ENCODE measurements at places on chromosomes 1 and 21.

GRCh38 chr1:225635649-225636048, 17.3 kb downstream of the ENAH start:
- no peak for DNase-seq

DNA sequence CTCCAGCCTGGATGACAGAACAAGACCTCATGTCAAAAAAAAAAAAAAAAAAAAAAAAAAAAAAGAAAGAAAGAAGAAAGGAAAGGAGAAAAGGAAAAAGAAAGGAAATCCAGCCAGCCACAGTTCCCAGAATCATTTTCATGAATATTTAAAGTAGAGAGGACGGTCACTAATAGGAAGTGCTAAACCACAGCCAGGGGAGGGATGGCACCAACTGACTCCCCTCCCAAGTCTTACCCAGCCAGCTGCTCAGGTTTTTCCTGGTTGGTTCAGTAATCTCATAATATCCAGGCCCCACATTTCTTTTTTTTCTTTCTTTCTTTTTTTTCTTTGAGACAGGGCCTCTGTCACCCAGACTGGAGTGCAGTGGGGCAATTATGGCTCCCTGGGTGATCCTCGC, 63.9 kb upstream of the AK4 start:
- no peak for DNase-seq

- no peak for DNase-seq
Observed at GRCh38 chr1:16191916-16192546, 20.4 kb downstream of the ARHGEF19 start.

GRCh38 chr1:175050992-175051391, 16.6 kb upstream of the TNN start:
- no peak for DNase-seq

DNA sequence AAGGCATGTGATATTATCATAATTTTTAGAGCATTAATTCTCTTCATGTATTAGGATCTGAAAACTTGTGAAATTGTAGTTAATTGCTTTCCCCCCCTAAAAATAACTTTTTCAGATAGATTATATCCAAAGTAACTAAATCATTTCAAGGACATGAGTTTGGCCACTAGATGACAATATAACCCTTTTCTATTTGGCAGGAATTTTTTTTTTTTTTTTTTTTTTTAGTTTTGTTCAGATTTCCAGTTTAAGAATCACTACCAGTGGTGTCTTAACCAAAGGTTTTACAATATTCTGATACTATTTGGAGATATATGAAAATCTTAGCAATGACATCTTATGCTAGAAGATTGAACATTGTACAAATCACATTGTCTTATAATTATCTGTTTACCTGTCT, 370.8 kb downstream of the AMY1C start:
- no peak for DNase-seq

- no peak for DNase-seq
Observed at GRCh38 chr1:39214714-39214997, 10.2 kb downstream of the MACF1 start.

GRCh38 chr1:10213186-10213705, 2.9 kb downstream of the KIF1B start:
- DNase-seq, result no peak

DNA sequence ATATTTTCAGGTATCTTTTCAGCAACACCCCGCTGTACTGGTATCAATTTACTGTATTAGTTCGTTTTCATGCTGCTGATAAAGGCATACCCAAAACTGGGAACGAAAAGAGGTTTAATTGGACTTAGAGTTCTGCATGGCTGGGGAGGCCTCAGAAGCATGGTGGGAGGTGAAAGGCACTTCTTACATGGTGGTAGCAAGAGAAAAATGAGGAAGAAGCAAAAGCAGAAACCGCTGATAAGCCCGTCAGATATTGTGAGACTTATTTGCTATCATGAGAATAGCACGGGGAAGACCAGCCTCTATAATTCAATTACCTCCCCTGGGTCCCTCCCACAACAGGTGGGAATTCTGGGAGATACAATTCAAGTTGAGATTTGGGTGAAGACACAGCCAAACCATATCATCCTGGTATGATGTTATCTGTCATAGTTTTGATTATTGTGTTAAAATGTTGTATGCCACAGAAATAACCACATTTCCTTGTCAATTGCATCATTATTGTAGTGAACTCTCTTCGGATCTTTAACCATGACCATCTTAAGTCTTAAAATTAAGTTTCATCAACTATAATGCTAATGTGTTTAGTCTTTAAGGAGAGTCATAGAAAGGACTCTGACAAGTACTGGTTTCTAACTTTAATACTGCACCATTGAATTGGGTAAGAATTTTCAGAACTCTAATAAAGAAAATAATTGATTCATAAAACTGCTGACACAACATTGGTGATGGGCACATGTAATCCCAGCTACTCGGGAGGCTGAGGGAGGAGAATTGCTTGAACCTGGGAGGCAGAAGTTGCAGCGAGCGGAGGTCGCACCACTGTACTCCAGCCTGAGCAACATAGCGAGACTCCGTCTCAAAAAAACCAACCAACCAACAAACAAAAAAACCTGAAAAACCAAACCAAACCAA, 58.2 kb downstream of the TBX19 start:
- DNase-seq, result no peak

- DNase-seq, result no peak
Observed at GRCh38 chr1:53543130-53543777, 84.1 kb downstream of the DMRTB1 start.

DNA sequence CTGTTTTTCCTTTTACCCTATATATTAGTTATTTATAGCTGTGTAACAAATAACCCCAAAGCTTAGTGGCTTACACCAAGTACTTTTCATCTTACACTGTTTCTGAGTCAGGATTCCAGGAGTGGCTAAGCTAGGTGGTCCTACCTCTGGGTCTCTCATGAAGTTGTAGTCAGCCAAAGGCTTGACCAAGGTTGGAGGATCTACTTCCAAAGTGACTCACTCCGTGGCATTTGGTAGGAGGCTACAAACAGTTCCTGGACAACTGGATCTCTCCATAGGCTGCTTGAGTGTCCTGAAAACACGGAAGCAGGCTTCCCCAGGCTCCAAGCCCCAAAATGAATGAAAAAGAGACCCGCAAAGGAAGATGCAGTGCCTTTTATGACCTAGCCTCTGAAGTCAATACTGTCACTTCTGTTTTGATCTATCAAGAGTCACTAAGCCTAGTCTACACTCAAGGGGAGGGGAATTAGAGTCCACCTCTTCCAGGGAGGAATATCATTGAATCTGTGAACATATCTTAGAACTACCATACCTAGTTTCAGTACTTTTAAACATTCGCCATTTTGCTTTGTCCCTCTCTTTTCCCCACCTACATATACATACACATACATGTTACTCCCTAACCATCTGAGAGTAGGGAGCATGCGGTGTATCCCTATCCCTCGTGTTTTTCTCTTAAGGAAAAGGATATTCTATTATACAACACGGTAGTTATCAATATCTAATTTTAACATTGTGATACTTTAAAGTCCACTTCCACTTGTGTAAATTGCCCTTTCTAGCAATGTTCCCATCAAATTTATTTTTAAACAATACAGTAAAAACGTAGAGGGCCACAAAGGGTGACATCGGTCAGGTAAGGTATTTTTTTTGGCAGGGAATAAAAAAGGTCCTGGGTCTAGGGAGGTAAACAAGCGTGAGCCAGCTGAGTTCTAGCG, 67.2 kb downstream of the SLC35A3 start:
- DNase-seq, result no peak

- no peak for DNase-seq
Observed at GRCh38 chr1:68795956-68796355, 299.1 kb upstream of the DEPDC1 start.

- no peak for DNase-seq
Observed at GRCh38 chr1:119984771-119985170, 84.7 kb downstream of the NOTCH2 start.

- peak; percentile 71 for DNase-seq
Observed at GRCh38 chr1:30929135-30929889, 20.8 kb upstream of the SDC3 start.

- no peak for DNase-seq
Observed at GRCh38 chr21:20728691-20729090, 269.5 kb upstream of the NCAM2 start.

DNA sequence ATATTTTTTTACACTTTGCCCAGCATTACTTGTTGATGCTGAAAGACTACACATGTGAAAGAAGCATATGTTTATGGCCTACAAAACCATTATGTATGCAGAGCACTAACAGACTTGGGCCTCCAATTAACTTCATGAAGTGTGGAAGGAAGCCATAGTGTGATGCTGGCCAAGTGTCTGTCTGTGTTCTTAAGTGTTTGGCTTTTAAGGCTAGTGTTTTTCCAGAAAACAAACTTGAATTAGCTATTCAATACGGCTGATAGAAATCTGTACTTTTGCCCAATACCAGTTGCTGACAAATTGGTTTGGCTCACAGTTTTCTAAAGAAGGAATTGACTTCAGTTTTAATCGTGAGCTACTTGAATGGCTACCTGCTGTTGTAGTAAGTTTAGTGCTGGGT, 136.1 kb downstream of the ADGRL2 start:
- DNase-seq, result no peak

DNA sequence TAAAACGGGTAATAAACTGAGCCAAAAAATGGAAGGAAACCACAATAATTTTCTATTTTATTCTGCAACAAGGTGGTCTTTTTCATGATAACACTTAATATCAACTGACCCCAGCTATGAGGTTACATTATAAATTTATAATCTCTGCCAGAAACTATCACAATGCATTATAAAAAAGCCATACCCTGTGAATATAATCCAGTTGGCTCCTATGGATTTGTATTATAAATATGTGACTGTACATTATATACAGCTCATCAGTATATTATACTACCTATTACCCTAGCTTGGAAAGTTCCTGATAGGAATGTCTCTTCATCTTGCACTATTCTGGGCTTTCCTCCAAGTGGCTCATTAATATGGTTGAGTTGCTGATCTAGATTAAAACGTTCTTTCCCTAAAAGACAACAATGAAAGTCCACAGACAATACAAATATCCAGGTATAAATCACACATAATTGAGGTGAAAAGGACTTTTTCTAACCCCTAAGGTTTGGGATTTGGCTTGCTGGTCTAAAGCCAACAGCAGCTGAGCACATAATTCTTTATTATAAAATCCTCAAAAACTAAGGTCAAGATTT, 487.7 kb downstream of the TTLL7 start:
- DNase-seq, result no peak

DNA sequence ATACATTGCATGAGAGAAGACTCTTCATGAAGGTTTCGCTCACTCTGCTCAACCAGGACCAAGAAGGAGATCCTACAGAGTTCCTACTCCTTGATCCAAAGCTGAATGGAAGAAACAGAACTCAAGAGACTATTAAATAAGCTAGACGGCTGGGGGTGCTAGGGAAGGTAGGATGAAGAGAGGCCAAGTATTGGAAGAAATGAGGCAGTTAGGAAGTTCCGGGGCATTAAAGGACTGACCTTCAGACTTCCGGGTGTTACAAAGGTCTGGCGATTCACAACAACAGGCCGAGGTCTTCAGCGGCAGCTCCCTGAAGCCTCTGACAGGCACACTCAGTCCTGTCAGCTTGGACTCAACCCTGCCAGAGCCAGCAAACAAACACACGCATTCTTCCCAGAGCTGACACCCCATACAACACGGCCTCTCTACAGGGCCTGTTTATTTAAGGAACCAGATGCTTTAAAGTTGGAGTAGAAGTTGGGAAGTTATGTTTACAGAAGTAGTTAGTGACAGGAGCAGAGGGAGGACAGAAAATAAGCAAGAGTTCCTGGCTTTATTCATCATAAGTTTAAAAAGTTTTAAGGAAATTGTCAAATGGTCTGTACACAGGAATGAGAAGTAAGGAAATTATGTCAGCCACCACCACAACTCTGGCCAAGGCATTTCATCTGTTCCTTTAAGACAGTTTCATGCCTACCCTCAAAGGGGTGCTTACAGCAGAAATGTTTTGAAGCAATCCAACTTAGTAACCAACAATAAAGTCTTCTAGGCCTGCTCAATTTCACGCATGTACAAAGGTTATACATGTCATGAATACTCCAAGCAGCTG, 4.7 kb downstream of the SORT1 start:
- DNase-seq, result no peak

DNA sequence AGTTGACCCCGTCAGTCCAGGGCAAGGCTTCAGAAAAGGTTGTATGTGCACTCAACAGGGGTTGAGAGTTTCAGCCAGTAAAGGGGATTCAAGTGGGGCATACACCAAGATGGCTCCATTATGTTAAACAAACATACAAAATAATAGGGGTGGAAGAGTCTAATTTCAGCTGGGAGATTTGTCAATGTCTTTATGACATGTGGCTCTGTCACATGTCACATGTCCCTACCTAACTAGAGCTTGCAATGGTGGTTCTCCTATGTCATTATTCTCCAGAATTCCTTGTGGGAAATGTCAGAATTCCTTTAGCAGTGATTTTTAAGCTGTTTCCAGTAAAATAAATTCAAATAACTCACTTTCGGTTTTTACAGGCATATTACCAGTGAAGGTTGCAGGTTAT, 392.0 kb upstream of the ADGRL4 start:
- no peak for DNase-seq

GRCh38 chr1:26531651-26532131, 2.1 kb downstream of the RPS6KA1 start:
- DNase-seq, result no peak

DNA sequence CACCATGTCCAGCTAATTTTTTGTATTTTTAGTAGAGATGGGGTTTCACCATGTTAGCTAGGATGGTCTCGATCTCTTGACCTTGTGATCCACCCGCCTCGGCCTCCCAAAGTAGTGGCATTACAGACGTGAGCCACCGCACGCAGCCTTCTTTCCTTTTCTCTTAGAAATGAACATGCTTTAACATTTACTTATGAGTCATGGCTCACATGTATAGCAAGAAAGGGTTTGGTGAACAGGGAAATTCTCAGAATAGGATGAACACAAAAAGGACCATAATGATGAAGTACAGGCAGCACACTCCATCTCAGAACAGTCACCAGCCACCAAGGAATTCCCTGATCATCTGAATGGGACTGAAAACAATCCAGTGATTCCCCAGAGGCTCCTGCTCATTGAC, 9.4 kb upstream of the VAMP4 start:
- DNase-seq, result no peak

DNA sequence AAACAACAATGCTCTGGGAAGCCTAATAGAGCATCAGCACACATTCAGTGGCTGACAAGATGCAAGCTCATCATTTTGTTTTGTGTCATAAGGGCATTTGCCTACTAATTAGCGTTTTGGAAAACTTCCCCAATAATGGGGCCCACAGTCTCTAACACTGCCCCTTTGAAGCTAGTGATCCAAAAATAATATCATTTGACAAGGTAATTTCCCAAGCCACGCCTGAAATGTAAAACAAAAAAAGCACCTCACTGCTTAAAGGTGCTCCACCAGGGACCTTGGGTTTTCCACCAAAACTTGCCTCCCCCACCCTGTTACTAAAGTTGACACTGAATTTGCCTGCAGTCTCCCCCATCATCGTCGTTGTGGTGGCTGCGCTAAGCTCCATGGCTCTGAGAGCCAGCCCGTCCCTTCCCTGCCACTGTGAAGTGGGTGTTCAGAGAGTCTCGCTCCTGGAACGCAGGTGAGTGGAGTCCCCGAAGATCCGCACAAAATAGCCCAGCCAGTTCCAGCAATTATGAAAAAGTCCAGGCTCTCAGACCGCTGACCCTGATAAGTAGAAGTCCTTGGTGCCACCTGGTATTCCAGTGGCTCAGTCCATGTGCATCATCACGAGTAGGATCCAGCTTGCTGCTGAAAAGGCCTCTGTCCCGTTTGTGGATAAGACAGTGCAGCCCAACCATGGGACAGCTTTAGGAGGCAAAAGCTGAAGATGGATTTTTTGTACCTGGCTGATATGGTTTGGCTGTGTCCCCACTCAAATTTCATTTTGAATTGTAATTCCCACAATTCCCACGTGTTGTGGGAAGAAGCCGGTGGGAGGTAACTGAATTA, 52.2 kb downstream of the RAB3GAP2 start:
- DNase-seq, result no peak

Data from activated naive CD4-positive, alpha-beta T cell treated with anti-CD3 and anti-CD28 coated beads, Interleukin-2, amount 10 ng/mL, durations not matched to agents 7 days and 5 days (primary cell).